ENCODE measurements at places on chromosomes 7 and 10.

GRCh38 chr7:139913021-139913844 is 84.2 kb downstream of the TBXAS1 start:
- DNase-seq, result no peak

DNA sequence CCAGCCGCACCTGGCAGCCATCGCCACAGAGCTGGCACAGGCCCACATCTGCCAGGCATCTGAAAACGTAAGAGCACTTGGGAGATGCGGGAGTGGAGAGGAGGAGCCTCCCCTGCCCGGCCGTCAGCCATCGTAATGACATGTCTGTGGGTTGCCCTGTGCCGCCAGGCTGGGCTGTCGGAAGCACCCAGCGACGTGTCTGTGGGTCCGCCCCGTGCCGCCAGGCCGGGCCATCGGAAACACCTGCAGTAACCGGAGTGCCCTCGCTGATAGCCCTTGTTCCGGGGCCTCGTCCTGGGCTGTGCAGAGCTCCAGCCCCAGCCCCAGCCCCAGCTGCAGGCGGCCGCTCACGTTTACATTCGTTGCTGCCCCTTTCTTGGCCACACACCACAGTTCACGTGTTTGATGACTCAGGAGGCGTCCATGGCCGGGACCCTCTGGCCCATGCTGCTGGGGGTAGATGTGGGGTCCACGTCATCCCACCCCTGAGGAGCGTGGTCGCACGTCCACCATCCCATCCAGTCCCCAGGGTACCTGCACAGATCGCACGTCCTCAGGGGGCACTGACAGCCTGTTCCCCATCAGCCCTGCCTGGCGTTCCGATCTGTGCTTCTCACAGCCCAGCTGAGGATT is 30.0 kb upstream of the PRKAR1B start:
- DNase-seq, result no peak

- no peak for DNase-seq
Measured at GRCh38 chr7:31204071-31204470, 136.5 kb downstream of the NEUROD6 start.

- DNase-seq, result no peak
Measured at GRCh38 chr10:128572696-128573095, 446.5 kb upstream of the MKI67 start.

DNA sequence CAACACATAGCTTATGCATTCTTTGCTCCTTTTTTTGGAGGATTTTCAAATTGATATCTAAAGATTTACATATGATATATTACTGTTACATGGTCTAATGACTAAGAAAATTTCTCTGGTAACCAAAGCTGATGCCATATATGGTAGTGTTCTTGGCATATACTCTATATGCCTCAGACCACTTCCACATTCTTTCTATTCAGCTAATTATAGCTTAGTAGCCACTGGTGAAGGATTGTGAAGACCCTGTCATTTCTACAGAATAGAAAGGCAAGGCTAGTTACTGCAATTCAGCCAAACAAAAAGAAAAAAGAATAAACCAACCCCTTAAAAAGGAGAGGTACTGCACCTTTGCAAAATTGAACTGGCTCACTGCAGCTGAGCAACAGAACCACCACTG is 3.7 kb downstream of the PURB start:
- DNase-seq, result no peak

DNA sequence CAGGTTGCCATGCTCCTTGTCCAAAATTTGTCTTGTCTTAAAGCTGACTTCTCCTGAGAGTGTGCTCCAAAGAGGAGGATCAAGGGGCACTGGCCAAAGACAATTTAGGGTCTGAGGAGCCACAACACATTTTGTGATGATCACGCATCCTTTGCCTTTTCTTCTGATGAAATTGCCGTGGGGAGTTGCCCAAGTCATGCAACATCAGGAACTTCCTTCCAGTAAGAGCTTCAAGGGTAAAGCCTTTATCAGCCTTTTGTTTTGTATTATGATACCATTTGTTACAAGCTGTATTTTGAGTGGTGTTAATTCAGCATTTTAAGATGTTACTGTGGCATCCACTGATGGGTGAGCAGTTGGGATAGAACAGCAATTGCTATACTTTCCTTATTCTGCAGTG is 131.2 kb upstream of the MKI67 start:
- DNase-seq, result no peak

- no peak for DNase-seq
Measured at GRCh38 chr10:21047511-21047910, 150.4 kb upstream of the NEBL start.

- no peak for DNase-seq
Measured at GRCh38 chr7:120164-120991, 72.0 kb upstream of the FAM20C start.

DNA sequence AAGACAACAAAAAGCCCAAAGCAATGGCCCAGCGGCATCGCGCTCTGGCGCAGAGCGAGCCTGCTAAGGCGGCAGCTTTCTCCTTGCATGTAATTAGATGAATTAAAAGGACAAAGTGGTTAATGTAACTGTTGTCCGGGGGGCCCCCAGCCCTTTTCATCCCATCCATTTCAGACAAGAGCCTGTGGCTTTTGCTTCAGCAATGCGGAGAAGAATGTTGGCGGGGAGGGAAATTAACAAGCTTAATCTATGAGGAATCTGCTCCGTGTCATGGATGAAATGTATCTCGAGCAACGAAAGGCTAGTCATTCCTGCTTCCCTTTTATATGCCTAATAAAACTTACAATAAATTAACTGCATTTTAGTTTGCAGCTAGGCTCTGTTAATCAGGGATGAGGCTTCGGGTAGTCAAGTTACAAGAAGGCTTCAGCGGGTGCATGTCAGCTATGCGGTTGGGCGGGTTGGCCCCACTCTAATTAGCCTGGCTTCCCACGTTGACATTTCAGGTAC is 203.3 kb downstream of the BUB3 start:
- no peak for DNase-seq

- no peak for DNase-seq
Measured at GRCh38 chr10:14727924-14728323, 46.8 kb downstream of the FAM107B start.

DNA sequence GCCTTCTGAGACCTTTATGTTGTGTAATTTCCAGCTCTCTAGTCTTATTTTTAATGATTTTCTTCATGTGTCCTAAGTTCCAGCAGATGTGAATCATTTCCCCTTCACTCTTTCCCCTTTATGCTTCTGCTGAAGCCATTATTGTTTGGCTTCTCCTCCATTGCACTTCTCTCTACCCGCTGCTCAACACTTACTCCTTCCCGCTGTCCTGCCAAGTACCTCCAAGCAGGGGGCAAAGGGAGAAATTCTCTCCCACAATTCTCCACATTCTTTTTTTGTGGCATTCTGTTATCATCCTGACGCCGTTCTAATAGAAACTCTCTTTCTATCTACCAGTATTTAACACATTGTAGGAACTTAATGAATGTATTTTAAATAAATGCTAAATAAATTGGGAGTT is 388.9 kb upstream of the TPK1 start:
- no peak for DNase-seq
